ENCODE measurements at places on chromosomes 16 and 17.
A peak's percentile ranks its signal among the peaks of the same experiment; 100 is the strongest.

GRCh38 chr17:75832164-75832651 lies 12.0 kb downstream of the UNC13D start:
- DNase-seq = peak; percentile 65

- no peak for DNase-seq
Observed at GRCh38 chr17:44307387-44308186, 814 bp upstream of the RUNDC3A start.

DNA sequence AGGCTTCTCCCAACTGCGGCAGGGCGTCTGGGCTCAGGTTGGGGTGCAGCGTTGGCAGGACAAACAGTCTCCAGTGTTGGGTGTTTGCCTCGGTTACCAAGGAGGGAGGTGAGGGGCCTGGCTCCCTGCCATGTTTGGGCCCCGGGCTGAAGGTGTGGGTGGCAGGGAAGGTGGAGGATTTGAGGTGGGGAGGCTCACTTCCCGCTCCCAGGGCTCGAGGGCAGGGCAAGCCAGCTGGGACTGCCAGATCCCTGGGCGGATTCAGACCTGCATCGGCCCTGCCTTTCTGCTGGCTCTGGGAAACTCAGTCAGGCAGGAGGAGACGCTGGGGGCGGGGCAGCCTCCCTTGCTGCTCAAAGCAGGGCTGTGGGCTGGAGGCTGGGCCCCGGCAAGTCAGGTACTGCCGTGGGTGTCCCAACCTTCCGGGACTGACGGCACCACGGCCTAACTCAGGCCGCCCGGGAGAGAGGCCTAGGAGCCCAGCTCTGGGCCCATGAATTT lies 31.3 kb upstream of the KRT17 start:
- no peak for DNase-seq

GRCh38 chr16:84918006-84918909 lies 93.1 kb downstream of the ZDHHC7 start:
- DNase-seq = no peak

DNA sequence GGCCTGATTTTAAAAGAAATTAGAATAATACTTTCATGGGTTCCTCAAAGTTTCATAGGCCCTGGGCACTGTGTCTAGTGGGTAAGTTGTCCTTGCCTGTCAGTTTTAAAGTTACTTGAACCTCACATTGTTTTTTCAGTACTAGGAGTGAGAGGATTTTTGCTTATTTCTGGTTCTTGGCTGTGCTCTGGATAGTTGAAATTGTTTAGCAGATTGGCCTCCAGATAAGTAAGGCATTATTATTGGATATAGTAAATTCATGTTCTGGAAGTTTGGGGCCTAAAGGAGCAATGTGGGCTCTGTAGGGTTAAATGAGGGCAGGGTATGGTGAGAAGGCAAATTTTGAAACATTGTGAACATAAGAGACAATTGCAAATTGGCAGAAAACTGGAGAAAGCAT lies 78.5 kb downstream of the WNT3 start:
- no peak for DNase-seq

DNA sequence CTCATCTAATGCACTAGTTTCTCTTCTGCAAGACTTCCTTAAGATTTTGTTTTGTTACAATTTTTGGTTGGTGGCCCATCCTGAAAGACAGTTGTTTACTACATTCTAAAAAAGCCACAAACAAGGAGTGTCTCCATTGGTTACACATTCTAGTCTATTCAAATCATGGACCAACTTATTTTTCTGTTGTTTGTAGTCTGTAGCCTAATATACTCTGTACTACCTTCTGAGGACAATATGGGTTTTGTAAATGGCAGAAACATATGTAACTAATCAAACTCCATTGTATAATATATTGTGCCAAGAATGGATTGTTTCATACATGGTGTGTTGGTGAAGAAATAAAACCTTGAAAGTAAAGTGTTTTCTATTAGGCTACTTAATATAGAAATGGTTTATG lies 79.5 kb upstream of the DHX40 start:
- DNase-seq = no peak

- DNase-seq = peak; percentile 20
Observed at GRCh38 chr16:78576941-78577340, 477.5 kb downstream of the WWOX start.

- no peak for DNase-seq
Observed at GRCh38 chr16:81327447-81328196, 12.9 kb downstream of the GAN start.

GRCh38 chr16:4370570-4371356 lies 885 bp upstream of the VASN start:
- peak; percentile 62 for DNase-seq

DNA sequence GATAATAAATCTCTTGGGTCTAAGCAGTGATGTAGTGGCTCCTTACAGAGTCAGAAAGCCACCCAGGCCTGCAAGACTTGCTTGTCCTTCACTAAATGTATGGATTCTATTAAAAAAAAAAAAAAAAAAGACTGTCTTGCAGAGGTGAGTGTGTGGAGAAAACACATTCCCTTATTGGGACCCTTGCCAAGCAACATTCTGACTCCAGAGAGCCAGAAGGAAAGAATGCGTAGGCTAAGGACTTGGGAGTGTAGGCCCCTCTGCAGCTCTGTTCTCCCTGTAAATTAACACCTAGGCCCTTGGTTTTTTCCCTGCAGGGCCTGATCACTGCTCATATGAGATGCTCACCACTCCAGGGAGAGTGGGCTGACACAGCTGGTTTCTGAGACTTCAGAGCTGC lies 17.8 kb downstream of the SCPEP1 start:
- no peak for DNase-seq

DNA sequence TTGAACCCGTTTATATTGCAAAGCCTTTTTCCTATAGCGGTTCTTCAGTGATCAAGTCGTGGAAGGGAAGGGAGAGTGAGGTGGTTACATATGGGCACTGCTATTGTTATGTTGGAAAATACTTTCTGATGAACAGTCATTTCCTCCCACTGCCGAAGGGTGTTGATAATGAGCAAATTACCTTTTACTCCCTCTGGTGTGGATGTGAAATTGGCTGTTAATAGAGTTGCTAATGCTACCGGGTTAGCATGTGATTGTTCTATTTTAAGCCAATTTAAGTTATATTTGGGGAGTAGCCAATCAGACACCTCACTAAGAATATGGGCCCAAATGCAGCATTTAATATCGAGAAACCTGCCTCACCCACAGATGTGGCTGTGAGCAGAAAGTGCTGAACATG lies 15.6 kb upstream of the PMFBP1 start:
- no peak for DNase-seq

DNA sequence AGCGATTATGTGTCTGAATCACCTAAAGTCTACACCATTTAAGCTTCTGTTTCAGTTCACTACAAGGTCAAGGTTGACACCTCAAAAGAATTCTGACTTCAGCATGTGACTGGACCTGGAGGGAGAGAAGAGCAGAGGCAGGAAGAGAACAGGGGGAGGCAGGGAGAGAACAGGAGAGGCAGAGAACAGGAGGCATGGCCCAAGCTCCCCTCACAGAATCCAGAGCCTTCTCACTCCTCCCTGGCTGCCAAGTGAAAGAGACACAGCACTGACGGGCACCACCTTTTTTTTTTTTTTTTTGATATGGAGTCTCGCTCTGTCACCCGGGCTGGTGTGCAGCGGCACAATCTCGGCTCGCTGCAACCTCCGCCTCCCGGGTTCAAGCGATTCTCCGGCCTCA lies 11.4 kb downstream of the GGA2 start:
- DNase-seq = no peak

- peak; percentile 90 for DNase-seq
Observed at GRCh38 chr16:30395155-30395991, at the start of gene ZNF48. Gene ZNF48, plus strand, starts transcription at chr16:30395420. Its CDS starts 375 bp downstream, at chr16:30395795.

Measured in fibroblast of skin of back (primary cell).